Stimulated activated CD8-positive, alpha-beta memory T cell treated with anti-CD3 and anti-CD28 coated beads, Interleukin-4, amount 100 ng/mL, for 1 hour (primary cell): ENCODE measurements at places on chromosomes 1 and 21.

- no peak for DNase-seq
These were observed 10.9 kb upstream of the PROX1 start for GRCh38 chr1:213976665-213977485.

DNA sequence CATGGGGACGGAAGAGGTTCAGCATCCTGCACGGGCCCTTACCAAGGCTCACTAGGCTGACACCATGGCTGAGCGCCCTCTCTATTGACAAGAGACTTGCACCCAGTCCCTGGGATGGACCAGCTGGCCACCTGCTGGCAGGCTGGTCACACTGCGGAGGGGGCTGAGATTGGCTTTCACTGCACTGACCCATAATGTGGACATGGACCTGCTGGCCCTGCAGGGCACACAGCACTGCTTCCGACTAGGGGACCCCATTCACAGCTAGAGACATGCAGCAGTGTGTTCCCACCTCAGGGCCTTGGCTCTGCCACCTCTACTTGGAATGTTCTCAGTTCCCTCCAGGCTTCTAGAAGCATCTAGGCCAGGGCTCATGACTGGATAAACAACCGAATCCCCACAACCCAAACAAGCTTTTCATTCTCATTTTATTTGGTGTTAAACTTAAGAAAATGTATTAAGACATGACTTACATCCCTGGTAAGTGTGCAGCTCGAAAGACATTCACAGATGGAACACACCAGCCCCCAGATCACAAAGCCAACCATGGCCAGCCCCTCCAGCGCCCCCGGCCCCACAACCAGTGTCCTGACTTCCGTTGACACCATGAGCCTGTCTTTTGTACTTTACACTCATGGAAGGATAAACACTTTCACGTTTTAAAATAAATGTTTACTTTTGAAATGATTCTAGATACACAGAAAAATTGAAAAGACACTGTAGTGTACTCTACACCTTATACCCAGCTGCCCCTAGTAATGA is 9.3 kb upstream of the SRARP start:
- DNase-seq: no peak

- DNase-seq: no peak
These were observed 28.0 kb upstream of the GJB5 start for GRCh38 chr1:34726861-34727260.

- no peak for DNase-seq
These were observed 15.4 kb downstream of the PDXK start for GRCh38 chr21:43734131-43734927.

DNA sequence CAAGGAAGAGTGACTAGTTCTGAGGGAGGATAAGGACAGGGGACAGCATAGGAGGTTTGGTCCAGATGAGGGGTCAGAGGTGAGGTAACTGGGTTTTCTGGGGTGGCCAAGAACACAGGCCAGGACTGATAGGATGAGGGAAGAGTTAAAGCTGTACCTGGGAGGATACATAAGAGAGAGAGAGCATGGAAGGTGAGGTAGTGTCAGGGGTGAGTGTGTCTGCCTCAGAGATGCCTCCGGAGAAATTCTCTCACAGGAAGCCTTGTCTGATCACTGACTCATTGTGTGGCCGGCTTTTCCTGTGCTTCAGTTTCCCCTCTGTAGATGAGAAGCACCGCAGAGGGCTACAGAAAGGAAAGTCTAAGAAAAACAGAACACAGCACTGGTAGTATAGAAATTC is 40.2 kb downstream of the FASLG start:
- peak; percentile 67 for DNase-seq

DNA sequence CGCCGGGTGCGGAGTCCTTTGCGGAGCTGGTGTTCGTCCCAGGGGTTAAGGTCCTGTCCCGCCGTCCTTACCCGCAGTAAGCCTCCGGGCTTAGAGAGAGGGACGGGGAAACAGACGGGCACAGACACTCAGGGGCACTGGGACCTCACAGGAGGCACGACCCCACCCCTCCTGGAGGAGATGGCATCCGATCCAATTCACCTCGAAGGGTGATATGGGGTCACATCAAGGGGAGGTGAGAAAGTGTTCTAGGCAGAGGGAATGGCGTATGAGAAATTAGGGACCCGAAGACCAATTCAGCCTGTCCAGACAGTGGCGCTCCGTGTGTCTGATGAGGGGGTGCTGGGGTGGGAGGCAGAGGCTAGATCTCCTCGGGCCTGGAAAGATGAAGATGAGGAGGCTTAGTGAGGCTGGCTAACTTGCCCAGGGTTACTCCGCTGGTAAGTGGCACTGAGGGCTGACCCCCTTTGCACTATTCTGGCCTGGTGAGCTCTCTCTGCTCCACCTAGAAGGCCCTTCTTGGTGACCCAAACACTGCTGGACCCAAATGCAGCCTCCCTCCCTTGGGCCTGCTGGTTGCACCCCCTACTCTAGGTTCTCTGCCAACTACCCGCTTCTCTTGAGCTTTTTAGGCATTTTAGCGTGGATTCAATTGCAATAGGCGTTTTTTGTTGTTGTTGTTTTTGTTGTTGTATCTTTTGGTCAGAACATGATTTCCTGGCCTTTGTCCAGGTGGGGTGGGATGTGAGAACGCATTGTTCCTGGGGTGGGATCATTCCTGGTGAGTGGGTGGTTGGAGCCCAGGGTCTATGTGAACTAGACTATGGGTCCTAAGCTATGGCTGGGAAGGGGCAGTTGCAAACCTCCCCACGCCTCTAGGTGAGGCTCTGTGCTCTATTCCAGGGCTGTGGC is 12.3 kb downstream of the BTBD19 start:
- DNase-seq: no peak

DNA sequence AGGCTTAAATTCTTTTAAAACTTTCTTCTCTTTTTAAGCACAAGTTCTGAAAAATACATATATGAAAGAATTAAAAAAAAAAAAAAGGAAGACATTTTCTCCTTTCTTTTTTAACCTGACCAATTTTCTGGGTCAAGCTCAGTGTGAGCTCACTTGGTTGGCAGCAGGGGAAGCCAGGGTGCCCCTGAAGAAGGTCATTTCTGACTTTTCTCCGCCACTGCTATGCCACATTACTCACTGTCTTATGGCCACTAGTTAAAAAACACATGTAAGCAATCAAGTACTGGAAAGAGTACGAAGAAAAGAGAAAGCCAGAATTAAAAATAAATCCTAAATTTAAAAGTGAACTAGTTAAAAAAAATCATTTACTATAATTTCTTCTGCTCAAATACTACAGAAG is 275.0 kb downstream of the NEGR1 start:
- DNase-seq: no peak

- no peak for DNase-seq
These were observed 7.3 kb downstream of the C1orf174 start for GRCh38 chr1:3892748-3893147.

- DNase-seq: no peak
These were observed 354.3 kb upstream of the NEGR1 start for GRCh38 chr1:72636631-72637030.

GRCh38 chr1:198528364-198528763 is 12.1 kb downstream of the ATP6V1G3 start:
- no peak for DNase-seq

DNA sequence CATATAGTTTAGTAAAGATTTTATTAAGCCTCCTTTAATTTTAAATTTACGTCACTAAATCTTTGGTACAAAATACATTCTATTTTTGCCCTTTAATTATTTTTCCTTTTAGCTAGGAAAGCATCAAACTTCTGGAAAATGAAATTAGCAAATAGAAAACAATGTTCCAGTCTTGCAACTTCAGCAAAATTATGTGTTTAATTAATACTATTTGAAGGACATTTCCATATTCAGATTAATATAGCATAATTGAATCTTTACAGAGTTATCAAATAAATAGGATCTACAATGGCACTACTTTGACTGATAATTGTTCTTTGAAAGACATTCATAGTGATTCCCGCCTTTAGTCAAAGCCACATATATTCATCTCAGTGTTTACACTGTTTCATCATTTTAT is 904.2 kb downstream of the KCNT2 start:
- no peak for DNase-seq

DNA sequence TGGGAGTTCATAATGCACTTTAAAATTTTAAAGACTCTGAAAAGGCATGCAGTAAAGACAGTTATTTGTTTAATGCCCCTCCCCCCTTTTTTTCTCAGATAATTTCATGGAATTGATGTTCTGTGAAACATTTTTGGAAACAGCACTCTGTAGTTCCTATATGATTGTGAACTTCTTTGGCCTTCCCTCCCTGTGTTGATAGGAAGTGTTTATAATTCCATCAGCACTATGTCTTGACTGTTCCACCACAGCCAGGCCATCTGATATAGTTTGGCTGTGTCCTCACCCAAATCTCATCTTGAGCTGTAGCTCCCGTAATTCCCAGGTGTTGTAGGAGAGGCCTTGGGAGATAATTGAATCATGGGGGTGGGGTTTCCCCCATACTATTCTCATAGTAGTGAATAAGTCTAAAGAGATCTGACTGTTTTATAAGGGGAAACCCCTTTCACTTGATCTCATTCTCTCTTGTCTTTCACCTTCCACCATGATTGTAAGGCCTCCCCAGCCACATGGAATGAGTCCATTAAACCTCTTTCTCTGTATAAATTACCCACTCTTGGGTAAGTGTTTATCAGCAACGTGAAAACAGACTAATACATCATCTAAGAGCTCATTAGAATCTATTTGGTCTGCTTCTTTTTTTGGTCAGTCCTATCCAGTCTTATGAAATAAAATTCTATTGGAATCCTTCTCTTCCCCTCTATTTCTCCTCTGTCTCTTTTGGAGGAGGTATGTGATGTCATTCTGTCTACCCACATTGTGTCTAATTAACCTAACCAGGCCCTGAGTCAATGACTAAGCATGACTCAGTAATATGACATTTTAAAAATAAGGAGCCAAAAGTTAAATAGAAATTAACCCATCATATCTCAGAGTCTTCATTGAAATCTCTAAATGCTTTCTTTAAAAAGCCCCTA is 8.9 kb downstream of the CCDC185 start:
- DNase-seq: no peak

DNA sequence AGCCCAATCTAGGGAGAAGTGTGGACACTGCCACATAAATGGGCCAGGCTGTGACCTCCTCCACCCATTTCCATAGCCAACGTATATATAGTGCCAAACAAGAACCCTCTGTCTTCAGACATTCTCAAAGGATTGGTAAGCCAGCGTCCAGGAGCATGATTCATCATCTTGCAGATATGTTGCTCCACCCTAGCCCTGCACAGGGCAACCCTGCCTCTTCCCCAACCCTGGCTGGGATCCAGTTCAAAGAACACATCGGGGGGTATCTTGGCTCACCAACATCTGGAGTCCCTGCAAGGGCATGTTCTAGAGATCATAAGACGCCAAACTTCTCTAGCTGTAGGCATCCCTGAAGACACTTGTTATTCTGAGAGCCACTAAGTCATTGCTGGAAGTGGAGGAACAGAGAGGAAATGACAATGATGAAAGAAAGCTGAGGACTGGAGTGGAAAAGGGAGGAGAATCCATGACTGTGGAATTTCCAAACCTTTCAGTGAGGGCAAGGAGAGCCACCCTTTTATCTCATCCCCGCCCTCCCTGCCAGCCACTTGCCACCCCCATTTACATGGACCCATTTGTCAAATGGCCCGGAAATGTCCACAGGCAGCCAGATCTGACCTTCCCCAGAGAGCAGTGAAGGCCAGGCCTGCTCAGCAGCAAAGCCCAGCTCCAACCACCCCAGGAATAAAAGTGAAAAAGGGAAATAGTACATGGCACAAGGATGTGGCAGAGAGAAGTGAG is 144.1 kb upstream of the CTTNBP2NL start:
- DNase-seq: no peak

DNA sequence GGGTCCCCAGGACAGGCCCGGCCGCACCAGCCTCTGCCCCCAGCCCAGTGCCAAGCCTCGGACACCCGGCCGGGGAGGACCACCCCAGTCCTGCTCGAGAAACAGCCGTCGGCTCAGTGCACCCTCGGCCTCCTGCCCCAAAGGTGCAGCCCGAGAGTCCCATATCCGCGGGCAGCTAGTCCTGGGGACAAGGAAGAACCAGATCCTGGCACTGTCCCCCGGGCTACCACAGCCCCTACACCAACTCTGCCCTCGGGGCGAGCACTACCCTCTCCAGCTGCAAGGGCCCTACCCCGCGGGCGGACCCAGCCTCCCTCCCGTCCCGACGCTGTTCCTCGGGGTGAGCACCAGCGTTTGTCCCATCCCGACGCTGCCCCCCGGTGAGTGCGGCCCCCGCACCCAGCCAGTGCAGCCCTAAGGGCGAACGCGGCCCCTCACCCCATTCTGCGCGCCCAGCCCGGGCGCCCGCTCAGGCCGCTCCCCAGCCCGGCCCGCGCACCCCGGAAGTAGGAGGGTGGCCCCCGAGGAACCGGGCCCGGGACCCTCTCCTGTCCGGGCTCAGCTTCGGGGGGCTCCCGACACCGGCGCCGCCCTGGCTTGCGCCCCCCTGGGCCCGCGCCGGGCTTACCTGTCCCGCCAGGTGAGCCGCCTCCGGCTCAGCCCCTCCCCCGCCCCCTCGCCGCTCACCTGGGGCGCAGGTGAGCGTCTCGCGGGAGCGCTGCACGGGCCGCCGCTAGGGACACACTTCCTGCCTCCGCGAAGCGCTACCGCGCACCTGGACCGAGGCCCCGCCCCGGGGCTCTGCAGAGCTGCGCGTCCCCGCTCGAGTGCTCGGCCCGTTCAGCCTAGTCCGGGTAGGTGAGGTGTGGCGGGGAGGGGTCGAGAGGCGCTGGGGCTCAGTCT is at the start of gene KDF1:
Gene KDF1 (minus strand): TSS at position 747 of the 903 bp plus-strand sequence. CDS start 8,088 bp downstream, outside the sequence.
- peak; percentile 31 for DNase-seq

DNA sequence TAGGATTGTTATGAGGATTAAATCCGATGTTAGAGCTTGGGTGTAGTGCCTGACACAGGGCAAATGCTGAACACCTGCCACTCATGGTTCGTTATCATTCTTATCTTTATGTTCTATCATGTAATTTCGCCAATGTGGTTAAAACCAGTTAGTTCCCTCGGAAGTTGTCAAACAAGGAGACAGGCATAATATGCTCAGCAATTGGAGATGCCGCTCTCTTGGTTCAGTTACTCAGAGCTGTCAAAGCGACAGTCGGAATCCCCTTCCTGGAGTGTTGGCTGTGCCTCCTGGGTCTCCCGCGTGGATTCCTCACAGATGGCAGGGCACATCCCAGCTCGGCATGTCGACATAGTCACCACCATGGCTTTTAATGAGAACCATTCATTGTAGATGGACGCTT is 192.2 kb downstream of the ROR1 start:
- no peak for DNase-seq

- DNase-seq: no peak
These were observed 76.7 kb downstream of the SSBP3 start for GRCh38 chr1:54329312-54330003.

DNA sequence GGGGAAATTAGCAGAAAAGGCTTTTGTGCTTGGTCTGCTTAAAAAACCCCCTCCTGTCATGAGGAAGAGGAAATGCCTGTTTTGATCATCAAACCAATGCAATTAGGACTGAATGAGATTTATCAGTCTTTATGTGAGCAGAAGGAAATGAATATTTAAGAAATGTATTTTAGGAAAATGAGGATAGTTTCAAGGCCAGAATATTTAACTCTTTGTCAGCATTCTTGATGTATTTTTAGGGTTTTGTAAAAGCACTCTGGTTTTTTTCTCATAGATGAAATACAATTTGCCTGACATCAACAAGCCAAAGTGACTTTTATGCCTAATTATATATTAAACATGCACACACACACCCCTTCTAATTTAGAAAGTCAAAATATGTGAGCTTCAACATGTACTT is 213.8 kb downstream of the GRIK1 start:
- DNase-seq: no peak
